ENCODE measurements at places on chromosomes 5 and 9.

DNA sequence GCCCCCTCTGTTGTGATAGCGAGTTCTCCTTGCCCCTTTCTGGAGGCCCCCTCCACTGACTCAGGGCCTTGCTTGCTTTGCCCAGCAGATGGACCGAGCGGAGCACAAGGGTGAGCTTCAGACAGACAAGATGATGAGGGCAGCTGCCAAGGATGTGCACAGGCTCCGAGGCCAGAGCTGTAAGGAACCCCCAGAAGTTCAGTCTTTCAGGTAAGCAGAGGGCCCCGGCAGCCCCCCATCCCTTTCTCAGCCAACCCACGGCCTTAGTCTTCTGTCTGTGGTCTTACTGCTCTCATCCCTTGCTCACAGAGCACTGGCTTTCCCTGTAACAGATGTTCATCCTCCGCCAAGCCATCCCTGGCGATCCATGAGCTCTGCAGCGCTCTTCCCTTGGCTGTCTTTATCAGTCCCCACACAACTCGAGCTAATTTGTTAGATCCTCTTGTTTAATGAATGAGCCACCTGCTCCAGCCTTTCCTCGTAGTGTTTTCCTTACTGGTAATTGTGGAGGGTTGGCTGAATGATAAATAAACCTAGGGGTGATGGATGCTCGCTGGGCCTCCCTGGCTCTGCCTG, 18.4 kb upstream of the RARS1 start:
- no peak for DNase-seq

GRCh38 chr5:82330530-82331270, 52.5 kb upstream of the RPS23 start:
- DNase-seq, result no peak

- DNase-seq, result no peak
These were observed 48.5 kb downstream of the SLC22A5 start for GRCh38 chr5:132417889-132418485.

DNA sequence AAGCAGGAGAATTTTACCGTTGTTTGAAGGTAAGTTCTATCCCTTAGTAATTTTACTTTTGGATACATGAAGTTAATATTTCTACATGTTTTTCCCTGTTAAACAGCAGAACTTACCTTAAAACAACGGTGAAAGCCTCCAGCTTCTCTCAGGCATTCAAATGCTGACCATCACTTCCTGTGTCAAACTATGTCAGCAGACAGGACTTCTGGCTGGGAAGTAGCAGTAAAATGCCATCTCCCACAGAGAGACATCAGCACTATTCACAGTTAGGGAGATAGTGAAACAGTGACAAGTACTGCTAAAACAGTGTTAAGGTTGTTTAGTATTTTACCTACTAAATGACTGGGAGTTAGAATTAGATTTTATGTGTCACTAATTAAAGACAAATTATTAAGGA, 34.2 kb upstream of the GOLGA1 start:
- DNase-seq, result no peak

DNA sequence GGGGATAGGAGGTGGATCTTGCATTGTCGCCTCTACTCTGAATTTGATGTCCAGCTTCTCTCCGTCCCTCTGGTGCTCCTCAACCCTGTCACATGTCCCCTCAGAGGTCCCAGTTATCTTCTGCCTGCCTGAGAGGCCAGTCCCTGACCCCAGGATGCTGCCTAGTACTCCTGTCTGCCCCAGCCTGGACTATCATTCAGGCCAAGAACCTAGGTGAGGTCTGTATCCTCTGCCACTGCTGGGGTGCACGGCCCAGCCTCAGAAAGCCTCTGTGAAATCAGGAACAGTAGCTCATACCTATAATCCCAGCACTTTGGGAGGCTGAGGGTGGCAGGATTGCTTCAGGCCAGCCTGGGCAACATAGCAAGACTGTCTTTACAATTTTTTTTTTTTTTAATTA, 8.6 kb downstream of the SPINK4 start:
- DNase-seq, result no peak

GRCh38 chr9:92642041-92642451, 27.9 kb downstream of the IPPK start:
- DNase-seq, result no peak

GRCh38 chr9:127397646-127398274, 791 bp downstream of the SLC2A8 start:
- no peak for DNase-seq

GRCh38 chr5:176379881-176380280, 8.5 kb downstream of the NOP16 start:
- no peak for DNase-seq

GRCh38 chr5:52727576-52727975, 60.1 kb upstream of the ITGA1 start:
- DNase-seq, result peak; percentile 47
